ENCODE measurements at places on chromosomes 5 and 9.

DNA sequence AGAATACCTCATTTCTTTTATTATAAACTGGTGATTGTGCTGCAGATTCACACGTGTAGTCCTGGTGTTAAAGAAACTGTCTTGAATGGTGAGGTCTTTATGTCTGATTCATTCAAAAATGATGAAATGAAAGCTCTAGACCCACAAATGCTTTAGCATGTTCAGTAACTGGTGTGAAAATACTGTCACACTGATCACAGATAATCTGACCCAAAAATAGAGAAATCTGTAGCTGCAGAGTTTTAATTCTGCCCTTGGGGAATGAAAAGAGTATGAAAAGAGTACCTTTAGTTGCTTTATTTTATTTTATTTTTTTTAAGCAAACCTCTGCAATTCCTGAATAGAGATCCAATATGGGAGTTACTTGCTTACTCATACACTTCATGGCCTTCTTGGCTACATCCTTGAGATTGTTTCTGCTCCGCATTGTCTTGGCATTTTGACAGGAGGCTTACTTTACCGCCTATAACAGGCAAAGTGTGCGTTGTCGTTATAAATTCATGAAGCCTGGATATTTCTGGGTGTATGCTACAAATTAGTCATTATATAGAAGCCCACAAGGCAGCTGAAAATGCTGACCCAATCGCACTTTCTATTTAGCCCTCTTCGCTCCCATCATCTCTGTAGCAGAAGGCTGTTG, 2.7 kb downstream of the RGMB start:
- DNase-seq, result no peak

- DNase-seq, result no peak
These were observed 172.2 kb downstream of the TRPM3 start for GRCh38 chr9:70949239-70949638.

DNA sequence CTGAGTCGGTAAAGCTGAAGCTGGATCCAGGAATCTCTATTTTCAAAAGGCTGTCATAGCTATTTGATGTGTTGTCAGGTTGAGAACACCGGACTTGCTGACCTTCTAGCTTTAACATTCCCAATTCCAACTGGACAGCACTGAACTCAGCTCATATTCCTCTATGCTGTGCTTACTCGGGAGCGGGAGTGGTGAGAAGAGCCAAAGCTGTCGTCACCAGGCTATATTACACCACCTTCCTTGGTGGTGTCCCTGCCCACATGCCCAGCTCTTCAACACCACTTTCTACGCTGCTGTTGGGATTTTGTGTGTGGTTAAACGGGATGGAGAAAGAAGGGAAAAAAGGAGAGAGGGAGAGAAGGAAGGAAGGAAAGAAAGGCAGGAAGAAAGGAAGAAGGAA, 653.6 kb downstream of the RAB3C start:
- no peak for DNase-seq

DNA sequence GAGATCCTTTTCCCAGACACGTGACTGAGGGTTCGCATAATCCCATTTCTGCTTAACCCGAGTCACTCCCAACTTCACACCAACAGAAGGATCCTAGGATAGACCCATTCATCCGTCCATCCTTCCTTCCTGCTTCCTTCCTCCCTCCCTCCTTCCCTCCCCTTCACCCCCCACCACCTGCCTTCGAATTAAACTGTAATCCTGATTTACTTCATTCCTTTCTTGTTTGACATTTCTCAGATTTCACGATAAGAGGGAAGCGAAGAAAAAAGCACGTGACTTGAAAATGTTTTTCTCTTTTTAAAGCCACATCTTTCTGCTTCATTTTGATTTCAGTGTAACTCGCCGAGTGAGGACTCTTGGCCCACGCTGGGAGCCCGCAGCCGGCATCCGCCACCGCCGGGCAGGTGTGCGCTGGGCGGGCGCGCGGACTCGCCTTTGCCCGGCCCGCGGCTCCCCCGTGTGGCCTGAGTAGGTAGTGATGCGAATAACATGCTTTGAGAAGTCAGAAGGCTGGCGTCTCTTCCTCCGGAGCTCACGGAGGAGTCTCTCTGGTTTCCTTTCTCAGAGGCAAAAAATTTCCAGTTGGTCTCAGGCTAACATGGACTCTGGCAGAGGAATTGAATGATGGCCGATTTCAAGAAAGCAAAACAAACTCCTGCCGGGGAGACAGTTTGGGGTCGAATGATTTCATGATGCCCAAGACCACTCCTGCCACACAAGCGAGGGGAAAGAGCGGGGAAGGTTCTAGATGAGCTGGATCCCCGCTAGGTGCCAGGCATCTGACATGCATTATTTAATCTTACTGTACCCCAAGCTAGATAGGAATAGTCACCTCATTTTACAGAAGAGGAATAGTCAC, 117.7 kb downstream of the SLC12A2 start:
- DNase-seq, result peak; percentile 73

GRCh38 chr5:102306121-102306520, 10.0 kb upstream of the SLCO4C1 start:
- DNase-seq, result no peak

- peak; percentile 76 for DNase-seq
These were observed 183.2 kb downstream of the AUH start for GRCh38 chr9:91178281-91179236.

GRCh38 chr9:126915281-126915816, 767 bp downstream of the RALGPS1 start:
- peak; percentile 85 for DNase-seq

DNA sequence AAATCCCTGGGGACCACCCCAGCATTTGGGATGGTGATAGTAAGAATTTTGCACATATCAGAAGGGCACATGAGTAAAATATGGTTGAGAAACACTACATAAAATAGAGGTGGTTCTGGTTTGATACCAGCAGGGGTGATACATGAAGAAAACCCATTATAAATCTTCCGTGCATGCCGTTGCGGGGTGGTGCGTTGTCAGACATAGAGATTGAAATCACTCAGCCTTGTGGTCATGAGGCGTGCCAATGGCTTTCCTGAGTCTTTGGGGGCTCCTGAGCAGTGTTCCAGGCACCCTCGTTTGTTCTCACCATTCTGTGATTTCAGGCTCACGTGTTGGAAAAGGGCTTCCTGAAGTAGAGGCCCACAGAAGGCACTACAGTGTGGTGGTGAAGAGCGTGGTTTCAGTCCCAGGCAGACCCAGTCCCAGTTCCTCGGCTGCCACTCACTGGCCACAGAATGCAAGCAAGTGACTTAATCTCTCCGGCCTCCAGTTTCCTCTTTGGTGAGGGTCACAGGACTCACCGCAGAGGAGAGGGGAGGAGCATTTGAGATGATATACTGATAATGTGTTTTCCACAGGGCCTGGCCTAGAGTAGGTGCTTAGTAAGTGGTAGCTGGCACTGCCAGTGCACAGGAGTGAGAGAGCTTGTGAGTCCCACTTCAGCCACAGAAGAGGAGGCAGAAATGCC, 20.5 kb upstream of the GLRX start:
- DNase-seq, result no peak

DNA sequence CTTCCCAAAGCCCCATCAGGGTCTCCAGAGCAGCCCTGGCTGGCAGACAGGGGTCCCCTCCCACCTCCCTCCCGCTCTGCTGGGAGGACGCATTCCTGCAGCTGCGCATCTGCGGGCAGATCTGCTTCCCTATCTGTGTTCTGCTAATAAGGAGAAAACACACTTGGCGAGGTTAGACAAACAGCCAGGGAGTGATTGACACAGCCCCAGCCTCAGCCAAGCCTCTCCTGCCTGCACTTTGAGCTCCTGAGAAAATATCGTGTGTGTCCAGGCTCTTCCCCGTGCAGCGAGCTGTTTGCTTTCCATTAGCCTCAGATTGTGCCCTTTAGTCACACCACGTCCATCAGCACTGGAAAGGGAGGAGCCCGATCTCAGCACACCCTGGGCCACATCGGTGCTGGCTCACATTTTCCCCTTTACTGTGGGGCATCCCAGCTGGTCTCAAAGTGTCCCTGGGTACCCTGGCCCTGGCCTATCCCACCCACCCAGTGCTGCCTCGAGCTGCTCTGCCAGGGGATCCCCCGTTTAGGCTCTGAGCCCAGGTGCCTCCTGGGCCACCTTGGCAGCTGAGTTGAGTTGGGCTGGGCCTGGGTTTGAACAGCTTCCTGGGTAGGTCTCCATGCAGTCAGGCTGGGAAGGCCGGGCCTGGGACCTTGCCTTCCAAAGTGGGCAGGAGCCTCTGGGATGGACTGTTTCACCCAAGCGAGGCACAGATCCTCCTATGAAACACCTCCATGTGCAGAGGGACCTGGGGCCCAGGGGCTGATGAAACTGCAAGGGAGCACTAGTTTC, 61.1 kb downstream of the BARX1 start:
- DNase-seq, result peak; percentile 20

DNA sequence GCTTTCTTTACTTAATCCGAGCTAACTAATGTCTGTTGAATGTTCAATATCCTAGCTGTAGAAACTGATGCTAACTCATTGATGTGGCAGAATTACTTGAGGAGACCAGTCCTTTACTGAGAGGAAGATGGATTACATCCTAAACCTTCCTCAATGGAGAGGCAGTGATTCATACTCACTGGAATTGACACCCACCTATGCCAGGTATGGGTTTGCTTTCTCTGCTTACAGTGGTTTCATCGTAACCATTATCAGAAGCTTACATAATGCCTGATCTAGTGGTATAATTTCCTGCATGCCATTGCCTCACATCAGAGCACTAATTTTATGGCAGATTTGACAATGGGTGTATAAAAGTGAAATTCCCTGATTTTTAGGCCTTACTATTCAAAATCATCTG, 384.7 kb downstream of the ANXA1 start:
- DNase-seq, result no peak
